ENCODE measurements at places on chromosomes 7 and 10.
A peak's percentile ranks its signal among the peaks of the same experiment; 100 is the strongest.

- DNase-seq: peak; percentile 71
These were observed at the start of gene PAOX for GRCh38 chr10:133379152-133379800. TSS of gene PAOX (plus strand) at chr10:133379262. CDS start at chr10:133379317, 55 bp downstream.

- DNase-seq: no peak
These were observed 41.0 kb upstream of the TMEM248 start for GRCh38 chr7:66880053-66880452.

- no peak for DNase-seq
These were observed 147.1 kb downstream of the NEURL1 start for GRCh38 chr10:103640436-103641181.

- no peak for DNase-seq
These were observed 2.0 kb downstream of the SOSTDC1 start for GRCh38 chr7:16463520-16463919.

GRCh38 chr10:16662923-16663322 is 141.2 kb upstream of the C1QL3 start:
- no peak for DNase-seq

DNA sequence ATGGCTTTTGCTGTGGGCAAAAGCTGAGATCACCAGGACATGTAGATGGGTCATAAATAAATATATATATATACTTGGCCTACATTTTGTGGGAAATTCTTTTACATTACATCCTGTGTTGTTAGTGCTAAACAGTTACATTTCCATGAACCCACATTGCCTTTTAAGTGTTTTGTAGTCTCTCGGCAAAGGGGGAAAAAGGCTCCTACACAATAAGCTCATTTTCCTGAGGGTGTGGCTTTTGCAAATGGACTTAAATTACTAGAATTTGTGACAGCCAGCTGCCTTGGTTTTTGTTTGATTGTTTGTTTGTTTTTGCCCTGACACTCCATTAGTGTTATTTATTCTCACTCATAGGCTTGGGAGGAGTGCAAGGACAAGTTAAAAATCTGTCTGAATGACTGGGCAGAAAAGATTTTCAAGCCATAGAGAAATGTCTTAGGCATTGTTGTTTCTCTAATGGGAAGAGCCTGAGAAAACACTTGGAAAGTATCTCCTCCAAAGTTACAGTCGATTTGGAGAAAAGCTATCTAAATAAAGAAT is 128.8 kb downstream of the DGKB start:
- DNase-seq: no peak

GRCh38 chr7:82605247-82605864 is 161.8 kb upstream of the CACNA2D1 start:
- no peak for DNase-seq

DNA sequence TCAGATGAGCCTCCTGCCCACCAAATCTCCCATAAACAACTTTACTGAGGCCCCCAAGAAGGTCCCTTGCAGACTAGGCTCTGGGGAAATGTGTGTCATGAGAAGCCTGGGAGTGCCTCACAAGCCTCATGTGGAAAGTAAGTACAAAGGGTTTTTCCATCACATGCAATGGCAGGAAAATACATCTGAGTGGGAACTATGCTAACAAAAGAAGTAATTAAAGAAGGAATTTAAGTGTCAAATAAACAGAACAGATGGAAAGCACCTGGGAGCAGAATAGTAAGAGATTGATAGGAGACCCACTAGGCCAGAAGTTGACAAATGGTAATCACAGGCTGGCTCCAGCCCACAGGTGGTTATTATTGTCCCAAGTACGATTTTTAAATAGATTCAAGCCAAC is 20.5 kb downstream of the GSAP start:
- no peak for DNase-seq

DNA sequence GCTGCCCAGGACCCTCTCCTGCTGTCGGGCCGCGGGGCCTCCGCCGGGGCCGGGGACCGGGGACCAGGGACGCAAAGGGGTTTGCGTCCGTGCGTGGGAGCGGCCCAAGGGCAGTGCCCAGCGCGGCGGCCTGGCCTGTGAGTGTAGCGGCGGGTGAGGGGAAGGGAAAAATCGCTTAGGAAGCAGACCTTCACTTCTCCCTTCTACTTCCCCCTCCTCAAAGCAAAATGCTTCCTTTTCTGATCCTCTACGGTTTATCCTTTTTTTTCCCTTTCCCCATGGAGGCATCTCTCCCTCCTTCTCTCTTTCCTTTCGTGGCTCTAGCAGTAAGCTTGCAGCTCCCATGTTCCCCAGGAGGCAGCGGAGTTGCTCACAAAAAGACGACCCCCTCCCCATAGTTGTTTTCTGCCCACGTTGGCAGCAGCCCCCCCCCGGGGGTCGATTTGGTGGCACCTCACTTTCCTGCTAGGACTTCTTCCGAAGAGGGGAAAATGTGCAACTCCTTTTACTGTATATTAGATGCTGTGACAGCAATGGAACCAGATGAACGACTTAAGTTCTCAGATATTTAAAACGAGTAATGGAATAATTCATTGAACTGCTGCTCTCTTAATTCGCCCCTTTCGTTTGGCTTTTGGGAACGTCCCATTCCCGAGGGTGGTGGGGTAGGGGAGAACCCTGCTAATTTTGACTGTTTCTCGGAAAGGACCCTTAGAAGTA is 724 bp downstream of the CAPZA2 start:
- peak; percentile 50 for DNase-seq

- peak; percentile 64 for DNase-seq
These were observed 87.7 kb downstream of the TNS3 start for GRCh38 chr7:47493976-47494911.

DNA sequence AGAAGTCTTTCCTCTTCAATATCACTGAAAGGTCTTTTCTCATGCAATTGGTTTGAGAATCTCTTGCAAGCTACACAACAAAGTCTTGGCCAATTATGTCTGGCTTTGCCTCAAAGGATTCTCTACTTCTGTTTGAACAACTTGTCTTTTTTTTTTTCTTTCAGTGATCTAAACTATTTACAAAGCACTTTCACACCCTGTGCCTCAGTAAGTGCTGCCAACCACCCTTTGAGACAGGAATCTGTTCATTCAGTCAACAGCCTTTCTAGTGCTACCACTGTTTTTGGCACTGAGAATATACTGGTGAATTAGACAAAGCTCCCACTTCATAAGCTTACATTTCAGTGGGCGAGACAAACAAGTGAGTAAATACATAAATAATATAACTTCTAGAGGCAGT is 26.9 kb upstream of the SDK1 start:
- DNase-seq: no peak

- no peak for DNase-seq
These were observed 144.0 kb downstream of the PLPP4 start for GRCh38 chr10:120600871-120601649.

DNA sequence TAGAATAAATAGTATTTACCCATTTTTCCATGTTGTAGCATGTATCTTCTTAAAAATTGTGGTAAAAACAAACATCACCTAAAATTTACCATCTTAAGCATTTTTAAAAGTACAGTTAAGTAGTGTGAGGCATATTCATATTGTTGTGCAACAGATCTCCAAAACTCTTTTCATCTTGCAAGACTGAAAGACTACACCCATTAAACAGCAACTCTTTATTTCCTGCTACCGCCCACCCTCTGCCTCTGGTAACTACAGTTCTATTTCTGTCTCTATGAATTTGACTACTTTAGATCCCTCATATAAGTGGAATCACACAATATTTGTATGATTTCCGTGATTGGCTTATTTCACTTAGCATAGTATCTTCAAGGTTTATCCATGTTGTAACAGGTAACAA is 40.0 kb upstream of the AGBL3 start:
- DNase-seq: no peak

DNA sequence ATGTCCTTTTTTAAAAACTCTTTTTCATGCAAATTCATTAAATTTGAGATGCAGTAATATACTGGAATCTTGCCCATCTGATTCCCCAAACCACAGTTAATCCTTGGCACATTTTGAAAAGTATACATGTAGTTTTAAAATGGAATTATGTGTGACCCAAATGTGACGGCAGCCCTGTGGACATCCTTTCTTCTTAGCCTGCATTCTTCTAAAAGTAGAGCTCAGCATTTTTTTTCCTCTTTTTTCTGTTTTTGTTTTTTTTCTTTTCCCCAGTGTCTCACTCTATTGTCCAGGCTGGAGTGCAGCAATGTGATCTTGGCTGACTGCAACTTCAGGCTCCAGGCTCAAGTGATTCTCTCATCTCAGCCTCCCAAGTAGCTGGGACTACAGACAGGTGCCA is 338.9 kb downstream of the GALNT17 start:
- no peak for DNase-seq

- no peak for DNase-seq
These were observed 14.1 kb downstream of the BRI3 start for GRCh38 chr7:98295467-98296192.

DNA sequence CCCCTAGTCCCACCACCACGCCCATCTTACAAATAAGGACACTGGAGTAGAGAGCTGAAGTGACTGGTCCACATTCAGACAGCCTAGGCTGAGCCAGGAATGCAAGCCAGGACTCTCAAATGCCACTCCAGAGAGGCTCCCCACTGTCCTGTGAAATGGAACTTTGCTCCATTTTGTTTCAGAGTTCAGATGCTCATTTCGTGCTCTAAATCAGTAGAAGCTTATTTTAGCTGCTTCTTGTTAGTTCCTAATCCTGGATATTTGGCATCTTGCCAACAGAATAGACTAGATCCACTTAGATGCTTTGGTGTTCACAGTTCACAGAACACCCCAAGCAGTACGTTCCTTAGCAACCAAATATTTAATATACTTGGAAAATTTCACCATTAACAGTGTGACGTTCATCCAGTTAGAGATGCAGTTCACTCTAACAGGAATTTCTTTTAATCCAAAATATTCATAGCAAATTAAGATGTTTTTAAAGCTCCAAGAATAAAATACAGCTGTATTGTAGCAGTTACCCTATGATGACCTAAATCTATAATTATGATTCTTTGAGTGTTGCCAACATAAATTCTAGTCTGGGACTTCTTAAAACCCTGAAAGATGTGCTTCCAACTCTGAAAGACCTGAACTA is 7.3 kb downstream of the MMP21 start:
- no peak for DNase-seq

- DNase-seq: no peak
These were observed 72.2 kb upstream of the IL6 start for GRCh38 chr7:22654831-22655230.

GRCh38 chr10:21499701-21500577 is 25.5 kb downstream of the SKIDA1 start:
- DNase-seq: peak; percentile 73

- DNase-seq: no peak
These were observed 150.4 kb downstream of the DPY19L1 start for GRCh38 chr7:34886856-34887255.

GRCh38 chr7:96321658-96322372 is at the start of gene SLC25A13:
TSS of gene SLC25A13 (minus strand) at chr7:96322098. CDS start at chr7:96321956, 142 bp downstream.
- peak; percentile 91 for DNase-seq

GRCh38 chr7:122212754-122213153 is 68.7 kb upstream of the AASS start:
- DNase-seq: no peak
